ENCODE measurements at places on chromosomes 3 and 15.
A peak's percentile ranks its signal among the peaks of the same experiment; 100 is the strongest.

DNA sequence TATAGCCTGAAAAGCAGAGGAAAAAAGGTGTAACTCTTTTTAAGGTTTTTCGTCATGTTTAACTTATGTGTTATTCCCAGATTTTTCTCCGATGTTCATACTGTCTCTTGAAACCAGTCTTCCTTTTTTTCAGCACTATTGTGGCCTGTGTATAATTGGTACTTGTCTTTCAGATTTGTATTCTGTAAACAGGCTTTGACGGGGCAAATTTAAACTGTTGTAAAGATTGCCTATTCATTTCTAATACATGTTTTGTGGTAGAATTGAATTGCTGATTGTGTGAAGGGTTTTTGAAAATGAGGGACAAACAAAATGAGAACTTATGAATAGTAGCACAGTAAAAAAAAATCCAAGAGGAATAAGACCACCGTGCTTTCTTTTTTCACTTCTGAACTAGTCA is 33.6 kb downstream of the AKAP13 start:
- DNase-seq = no peak

DNA sequence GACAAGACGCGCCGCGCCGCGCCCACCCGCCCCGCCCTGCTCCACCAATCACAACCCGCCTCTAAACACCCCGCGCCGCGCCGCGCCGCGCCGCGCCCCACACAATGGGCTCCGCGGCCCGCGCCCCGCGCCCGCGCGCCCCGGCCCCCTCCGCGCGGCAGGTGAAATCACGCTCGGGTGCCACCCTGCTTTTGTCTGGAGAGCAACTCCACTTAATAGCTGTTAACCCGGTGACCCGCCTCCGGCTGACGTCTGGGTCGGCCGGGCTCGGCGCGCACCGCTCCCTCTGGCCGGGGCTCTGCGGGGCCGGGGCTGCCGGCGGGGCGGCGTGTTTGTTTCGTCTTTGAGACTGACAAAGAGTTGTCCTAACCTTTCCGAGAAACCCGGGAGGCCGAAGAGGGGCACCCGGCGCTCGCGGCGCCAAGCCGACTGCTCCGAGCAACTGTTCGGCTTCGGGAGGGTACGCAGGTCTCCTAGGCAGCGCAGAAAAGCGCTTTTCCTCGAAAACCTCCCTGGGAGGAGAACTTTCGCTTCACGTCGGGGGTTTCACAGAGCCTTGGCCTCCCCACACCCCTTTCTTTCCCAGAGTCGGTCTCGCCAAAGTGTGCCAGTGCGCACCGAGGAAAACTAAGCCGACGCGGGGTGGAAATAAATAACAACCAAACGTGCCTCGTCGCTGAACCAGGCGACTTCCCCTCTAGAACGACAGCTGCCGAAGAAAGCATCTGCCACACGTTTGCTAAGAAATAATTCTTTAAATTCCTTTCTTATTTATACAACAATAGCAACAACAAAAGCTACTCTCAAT is 518.4 kb downstream of the FOXP1 start:
- DNase-seq = peak; percentile 64

DNA sequence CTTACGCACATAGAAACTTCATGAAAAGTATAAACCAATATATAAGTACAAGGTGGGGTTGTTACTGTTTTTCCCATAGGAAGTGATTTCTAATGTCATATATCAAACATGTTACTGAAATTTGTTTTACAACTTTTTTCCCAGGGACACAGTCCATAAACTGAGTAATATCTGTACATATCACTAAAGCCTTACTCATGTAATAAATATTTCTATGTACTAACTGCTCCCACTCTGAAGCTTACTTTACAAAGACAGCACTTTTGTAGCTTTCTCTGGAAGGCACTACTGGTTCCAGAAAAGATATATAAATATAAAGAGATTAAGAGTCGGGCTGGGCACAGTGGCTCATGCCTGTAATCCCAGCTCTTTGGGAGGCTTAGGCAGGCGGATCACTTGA is 91.7 kb downstream of the MYO5A start:
- DNase-seq = no peak

DNA sequence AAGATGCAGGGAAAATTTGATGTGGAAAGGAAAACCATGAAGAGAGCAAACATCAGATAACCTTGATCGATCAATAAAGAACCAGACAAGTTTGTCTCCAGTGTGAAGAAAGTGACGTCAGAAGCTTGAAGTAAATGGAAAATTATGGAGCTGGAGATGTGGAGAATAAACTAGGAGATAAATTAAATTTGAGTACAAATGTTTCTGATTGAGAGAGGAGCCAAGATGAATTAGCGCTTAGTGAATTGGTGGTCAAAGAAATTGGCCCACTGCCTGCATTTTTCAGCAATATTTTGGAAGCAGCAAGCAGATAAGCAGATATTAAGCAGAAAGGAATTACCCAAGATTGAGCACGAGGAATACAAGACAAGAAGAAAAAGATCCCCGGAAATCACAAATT is 567.3 kb upstream of the ZNF385D start:
- no peak for DNase-seq

GRCh38 chr3:39910826-39911464 is 101.5 kb downstream of the MYRIP start:
- DNase-seq = no peak

DNA sequence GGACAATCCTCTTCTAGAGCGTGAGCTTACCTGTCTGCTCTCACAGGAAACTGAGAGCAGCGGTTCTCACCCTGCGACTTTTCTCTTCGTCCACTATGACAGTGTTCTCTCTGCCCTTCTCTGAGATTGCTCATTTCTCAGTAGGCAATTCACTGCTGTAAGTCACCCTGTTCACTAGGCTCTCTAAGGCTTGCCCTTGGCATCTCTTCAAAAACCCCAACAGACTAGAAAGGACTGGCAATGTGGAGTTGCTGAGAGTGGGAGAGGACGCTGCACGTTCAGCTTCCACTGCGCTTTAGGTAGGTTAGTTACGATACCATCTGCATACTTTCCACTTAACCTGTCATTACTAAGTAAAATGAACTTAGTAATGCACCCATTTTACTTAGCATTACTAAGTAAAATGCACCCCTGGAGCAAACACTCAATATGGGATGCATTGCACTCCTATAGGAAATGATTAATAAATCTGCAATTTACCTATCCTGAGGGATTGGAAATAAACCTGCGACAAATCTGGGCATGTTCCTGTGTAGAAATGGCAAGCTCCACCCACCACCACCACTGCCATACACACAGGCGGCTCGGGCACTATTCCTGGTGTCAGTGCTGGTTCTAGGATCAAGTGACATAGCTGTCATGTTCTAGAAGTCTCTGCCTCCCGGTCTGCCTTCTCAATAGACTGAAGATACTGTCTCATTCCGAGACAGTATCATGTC is 21.4 kb downstream of the XPC start:
- DNase-seq = no peak

GRCh38 chr3:112759681-112760080 is 87.0 kb downstream of the CD200R1L start:
- no peak for DNase-seq
